Fibroblast of skin of scalp (primary cell): ENCODE measurements at places on chromosomes 1 and 21.

DNA sequence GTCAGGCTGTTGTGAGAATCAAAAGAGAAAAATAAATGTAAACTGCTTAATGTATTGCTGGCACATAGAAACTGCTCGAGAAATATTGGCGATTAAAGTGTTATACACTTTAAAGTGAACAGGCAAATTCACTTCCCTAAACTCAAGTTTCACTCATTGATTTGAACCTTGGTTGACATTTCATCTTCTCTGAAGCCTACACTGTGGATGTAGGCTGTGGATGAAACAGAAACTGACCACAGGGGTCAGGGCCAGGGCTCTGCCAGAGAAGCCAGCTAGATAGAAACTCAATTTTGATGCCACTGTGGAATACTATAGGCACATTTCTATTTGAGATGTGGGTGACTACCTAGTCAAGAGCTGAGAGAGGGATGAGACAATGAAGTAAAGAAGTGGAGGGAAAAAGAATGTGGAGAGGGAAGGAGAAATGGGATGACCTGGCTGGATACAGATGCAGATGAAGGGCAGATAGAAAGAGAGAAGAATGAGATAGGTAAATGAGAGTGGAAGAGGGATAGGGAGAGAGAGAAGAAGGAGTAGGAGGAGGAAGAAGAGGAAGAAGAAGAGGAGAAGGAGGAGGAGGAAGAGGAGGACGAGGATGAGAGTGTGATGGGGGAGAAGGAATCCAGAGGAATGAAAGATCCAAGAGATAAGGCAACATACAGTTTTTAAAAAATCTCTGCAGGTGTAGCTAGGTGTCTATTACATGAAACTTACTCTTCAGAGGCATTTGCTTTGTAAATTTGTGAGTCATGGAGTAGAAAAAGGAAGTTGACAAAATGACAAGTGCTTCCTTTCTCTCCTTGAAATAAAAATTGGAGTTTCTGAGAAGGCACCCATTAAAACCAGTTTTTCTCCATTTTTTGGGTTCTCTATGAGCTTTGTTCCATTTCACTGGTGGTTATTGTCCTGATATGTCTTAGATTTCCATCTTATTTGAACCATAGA lies 17.4 kb upstream of the CD1D start:
- DNase-seq, result no peak

GRCh38 chr1:65971547-65971946 lies 178.9 kb downstream of the PDE4B start:
- DNase-seq, result no peak

DNA sequence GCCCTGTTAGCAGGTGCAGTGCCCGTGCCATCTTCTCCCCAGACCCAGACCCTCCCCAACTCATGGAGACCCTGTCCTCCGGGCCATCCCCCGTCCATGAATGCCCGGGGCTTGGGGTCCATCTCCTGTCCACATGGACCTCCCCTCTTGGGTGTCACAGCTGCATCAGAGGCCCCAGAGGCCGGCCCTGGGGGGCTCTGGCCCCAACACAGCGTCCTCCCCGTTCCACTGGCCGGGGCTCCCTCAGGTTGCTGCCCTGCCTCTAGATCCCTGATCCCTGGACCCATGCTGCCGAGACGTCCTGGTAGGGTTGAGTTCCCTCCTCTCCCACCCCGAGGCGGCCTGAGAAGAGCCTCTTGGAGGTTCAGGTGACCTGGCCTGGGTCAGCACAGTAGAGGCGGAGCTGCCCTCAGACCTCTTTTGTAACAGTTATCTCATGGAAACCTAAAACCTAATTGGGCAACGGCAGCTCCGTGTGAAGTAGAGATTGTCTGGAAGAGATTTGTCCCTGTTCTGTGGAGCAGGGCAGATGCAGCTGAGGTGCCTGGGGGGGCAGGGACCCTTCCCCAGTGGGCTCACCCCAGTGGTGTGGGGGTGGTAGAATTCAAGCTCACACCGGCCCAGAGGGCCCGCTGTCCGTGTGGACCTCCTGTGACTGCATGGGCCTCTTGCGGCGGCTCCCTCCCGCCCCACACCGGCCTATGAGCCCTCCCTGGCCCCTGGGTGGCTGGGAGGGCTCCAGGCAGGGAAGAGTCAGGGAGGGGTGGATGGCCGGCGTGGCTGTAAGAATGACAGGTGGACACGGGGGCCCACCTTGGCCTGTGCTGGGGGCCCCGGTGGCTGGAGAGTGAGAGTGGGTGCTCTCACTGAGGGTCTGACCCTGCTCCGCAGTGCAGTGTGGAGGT lies 56.1 kb downstream of the SKI start:
- DNase-seq, result no peak

DNA sequence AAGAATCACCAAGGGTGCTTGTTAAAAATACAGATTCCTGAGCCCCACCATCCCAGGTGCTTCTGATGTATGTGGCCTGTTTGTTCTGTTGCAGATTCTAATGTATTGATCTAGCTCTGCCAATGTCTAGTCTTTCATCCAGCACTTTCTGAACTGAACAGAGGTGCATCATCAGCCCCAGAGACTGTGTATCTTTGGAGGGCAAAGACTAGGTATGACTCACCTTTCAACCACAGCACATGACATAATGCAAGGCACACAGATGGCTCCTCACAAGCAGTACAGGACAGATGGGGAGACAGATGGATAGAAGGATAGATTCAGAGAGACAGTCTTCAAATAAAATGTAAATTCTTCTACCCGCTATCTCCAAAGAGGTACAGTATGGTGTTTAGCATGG lies 32.3 kb downstream of the CD58 start:
- DNase-seq, result peak; percentile 18

GRCh38 chr1:31366796-31367195 lies 6.1 kb downstream of the FABP3 start:
- no peak for DNase-seq

GRCh38 chr1:63545780-63546179 lies 22.5 kb downstream of the EFCAB7 start:
- peak; percentile 1 for DNase-seq

GRCh38 chr1:159208175-159208825 lies 3.6 kb downstream of the ACKR1 start:
- no peak for DNase-seq

DNA sequence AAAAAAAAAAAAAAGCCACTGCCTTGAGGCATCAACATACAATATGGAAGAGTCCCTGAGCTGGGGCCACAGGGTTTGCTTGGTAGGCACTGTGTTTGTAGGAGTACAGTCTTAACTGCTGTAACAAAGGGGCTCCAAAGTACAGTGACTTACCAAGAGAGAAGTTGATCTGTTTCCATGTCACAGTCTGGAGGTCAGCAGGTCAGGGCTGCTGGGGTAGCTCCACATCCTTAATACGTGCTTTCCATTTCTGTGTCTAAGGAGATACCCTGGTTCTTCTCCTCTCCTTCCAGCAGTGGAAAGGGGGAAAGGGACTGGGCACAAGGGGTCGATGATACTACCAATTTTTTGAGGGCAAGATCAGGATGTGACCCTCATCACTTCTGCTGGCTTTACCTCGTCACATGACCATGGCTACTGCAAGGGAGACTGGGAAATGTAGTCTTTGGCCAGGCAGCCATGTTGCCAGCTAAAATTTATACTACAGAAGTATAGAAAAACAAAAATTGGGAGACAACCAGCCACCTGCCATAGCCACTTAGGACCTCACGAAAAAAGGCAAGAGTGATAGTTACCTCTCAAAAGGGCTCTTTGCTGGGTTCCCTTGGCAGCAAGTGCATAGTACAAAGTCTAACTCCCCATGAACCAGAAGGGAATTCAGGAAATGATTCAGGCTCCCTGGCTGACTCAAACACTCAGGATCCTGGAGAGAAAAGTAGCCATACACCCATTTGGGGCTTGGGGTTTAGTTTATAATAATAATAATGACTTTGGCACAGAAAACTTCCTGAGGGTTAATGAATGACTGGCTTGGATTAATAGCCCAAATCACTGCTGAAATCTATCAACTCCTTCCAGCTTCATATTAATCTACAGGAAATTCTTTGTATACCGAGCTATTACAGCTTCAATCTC lies 52.7 kb upstream of the ATP5PO start:
- peak; percentile 89 for DNase-seq

GRCh38 chr21:43269957-43270705 lies 101.3 kb downstream of the CRYAA start:
- no peak for DNase-seq

GRCh38 chr1:220298470-220299205 lies 26.4 kb upstream of the RAB3GAP2 start:
- no peak for DNase-seq

DNA sequence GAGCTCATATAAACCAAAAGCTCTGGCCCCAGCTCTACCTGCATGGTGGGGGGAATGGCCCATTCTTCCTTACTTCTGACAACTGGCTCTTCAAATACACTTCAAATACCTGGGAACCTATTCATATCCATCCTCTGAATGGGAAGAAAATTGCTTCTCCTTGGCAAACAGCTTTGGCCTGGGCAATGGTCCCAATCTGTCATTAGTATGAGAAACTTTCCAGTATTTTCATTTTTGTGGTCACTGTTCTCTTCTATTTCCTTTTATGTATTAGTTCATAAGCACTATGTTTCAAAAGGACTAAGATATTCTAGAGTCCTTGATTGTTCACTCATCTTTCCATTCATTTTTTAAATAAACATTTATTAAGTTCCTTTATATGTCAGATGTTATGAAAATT lies 5.2 kb upstream of the HSD3B2 start:
- peak; percentile 73 for DNase-seq

DNA sequence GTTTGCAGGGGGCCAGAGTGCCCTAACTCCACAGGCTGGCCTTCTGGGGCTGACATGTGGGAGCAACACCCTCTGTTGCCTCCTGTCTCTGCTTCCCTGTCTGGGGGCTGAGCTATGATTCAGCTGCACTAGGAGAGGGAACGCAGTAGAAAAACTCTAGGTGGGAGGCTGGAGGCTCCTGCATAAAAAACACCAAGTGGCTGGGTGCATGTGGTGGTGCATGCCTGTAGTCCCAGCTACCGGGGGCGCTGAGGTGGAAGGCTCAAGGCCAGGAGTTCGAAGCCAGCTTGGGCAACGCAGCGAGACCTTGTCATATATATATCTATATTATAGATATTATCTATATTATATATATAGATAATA lies 5.6 kb downstream of the KIF17 start:
- DNase-seq, result no peak

GRCh38 chr1:32291145-32291707 lies 657 bp upstream of the HDAC1 start:
- DNase-seq, result peak; percentile 33

DNA sequence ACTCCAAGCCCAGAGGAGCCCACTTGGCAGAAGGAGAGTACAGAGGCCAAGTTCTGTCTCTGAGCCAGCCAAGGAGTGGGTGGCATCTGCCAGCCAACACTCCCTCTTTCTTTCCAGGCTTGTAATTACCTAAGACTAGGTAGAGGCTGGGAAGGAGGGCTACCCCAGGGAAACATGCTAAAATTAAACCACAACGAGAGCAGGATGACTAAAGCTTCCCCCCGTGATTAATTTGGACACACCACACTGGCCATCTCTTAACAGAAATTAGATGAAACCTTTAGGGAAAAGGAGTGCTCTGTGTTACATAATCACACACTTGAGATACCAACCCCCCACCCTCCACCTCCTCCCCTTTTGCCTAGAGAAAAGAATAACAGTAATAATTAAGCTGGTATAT lies 102.1 kb upstream of the ZC3H12A start:
- no peak for DNase-seq

- no peak for DNase-seq
Measured at GRCh38 chr1:236619398-236619797, 15.1 kb upstream of the HEATR1 start.

- DNase-seq, result peak; percentile 71
Measured at GRCh38 chr1:230125640-230126528, 58.8 kb downstream of the GALNT2 start.

DNA sequence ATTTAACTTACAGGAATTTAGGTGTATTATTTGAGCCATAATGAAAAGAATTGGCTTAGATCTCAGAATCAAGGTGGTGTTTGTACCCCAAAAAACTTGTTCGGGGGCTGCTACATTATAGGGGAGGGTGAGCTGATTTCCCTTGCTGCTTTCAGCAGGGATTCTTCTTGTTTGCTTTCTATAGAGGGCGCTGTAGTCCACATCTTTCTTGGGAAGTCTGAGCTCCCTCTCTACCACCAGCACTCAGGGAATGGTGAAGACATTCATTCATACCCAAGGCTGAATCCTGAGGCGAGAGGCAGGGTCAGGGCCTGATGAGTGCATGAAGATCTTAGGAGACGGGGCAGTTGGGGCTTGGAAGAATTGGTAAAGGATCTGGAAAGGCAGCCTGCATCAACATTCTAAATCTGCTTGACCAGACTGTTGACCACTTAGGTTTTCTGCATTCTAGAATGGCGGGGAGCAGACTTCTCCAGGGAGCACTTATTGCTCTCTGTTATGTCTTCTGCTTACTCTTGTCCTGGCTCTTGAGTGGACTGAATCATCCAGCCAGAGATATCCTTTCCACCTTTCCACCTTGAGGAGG lies 18.9 kb downstream of the SPATA46 start:
- DNase-seq, result peak; percentile 23

- no peak for DNase-seq
Measured at GRCh38 chr1:34425046-34425445, 248.3 kb downstream of the C1orf94 start.

DNA sequence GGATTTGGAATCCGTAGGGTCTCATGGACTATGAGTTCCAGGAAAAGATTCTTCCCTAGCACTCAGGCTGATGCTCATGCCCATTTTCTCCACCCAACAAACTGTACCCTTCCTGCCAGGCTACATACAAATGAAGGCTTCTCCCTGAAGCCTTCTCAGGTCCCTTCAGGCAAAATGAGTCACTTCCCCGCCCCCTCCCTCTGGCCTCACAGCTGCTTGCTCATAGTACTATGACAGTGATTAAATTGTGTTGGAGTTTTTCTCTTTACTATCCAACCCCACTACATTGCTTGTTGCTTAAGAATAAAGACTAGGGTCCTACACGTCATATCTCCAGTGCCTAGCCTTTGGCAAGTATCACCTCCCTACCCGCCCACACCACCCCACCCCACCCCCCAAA lies 207.6 kb upstream of the NFIA start:
- DNase-seq, result peak; percentile 53

DNA sequence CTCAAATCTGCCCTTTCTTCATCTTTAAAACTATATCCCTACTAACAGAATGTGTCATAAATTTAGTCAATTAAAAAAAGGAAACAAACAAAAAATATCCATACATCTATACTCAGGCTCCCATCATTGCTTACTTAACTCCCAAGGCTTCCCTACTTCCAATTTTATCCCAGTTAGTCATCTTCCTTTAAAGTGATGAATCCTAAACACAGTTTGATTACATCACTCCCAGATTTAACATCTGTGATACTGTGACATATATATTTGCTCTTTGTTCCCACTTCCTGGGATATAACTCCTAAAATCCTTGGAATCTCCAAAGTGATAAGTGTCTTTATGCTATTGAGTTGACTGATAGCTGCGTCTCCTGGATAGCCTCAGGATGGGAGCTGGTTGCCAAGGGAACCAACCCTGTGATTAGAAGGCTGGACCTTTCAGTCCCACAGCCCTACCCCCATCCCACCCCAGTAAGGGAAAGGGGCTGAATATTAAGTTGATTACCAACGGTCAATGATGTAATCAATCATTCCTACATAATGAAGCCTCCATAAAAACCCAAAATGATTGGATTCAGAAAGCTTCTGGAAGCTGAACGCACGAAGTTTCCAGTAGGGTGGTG lies 21.6 kb downstream of the GLMN start:
- DNase-seq, result peak; percentile 83
